Natural killer cell treated with Interleukin-12 subunit alpha and Interleukin-12 subunit beta and Interleukin-15 and Interleukin-18, amount 100 ng/mL, for 72 hours (primary cell): ENCODE measurements at places on chromosomes 3 and 15. TPM values are rescaled to one million over a fixed set of nuclear protein-coding genes. Genes with fewer than 3 reads are reported as not detected.
A peak's percentile ranks its signal among the peaks of the same experiment; 100 is the strongest.

DGKG gene
- 7.5 TPM for total RNA-seq

- DNase-seq: no peak
Measured at GRCh38 chr3:123126031-123126430, 59.2 kb downstream of the PDIA5 start.

- DNase-seq: no peak
Measured at GRCh38 chr15:99564221-99565048, 1.3 kb upstream of the MEF2A start.

DNA sequence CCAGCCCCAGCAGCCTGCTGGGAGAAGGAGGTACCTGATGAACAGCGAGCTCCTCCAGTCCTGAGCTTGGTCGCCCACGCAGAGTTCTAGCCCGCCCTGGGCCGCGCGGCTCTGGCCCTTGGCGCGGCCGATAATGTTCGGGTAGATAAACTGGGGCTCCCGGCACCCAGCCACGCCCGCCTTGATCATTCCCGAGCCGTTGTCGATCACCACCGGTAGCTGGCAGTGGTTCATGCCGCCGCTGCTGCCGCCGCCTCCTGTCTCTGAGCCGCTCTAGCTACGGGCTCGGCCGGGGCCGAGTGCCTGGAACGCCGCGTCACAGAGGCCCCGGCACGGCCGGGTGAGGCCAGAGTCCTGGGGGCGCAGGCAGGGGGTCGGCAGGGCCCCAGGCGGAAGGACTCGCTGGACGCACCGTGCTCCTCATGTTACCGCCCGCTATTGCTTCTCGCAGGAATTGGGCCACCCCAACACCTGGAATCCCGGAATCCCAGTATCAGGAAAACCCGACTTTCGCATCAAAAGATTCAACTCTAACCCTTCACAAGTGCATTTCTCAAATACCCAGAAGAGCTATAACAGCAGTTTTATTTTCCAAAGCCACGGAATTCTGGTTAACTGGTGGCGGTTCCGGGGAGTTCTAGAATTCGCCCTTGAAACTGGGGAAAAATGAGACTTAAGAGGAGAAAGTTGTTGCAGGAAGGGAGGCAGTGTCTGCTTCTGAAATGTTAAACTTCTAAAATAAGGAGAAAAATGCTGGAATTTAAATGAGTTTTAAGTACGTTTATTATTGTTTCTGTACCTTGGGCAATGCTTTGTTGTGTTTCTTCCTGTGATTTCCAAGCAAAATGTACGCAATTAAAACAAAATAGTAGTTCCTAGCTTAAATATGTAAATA, at the start of gene ACTRT3:
Gene ACTRT3, minus strand, starts transcription at position 275 of the 895 bp plus-strand sequence. Its CDS starts 41 bp downstream, at position 234.
- DNase-seq: peak; percentile 70

CCR1 gene
- 92.2 TPM for total RNA-seq

GRCh38 chr15:62832231-62832630, 210.3 kb upstream of the TPM1 start:
- no peak for DNase-seq

ADIPOQ gene
- total RNA-seq: not detected

FAM107A gene
- not detected for total RNA-seq

IL17RE gene
- total RNA-seq: 1.9 TPM

- DNase-seq: no peak
Measured at GRCh38 chr3:163890661-163891060, 1187.6 kb downstream of the SI start.

DNA sequence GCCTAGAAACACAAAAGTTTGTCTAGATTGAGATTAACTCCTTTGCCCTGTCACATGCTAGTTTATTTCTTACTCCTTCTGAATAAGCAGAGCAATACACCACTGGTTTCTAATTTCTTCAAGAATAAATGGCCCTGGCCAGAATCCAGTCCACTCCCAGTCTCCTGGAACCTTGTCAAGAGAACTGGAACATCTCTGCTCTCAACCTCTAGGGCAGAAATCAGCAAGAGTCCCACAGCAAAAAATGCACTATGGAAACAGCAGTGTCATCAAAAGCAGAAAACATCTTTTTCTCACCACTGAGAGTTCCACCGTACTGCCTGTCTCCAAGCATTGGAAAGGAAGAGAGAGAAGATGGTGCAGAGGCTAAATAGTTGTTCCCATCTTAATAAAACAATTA, 35.9 kb upstream of the PPP2R3A start:
- no peak for DNase-seq

DNA sequence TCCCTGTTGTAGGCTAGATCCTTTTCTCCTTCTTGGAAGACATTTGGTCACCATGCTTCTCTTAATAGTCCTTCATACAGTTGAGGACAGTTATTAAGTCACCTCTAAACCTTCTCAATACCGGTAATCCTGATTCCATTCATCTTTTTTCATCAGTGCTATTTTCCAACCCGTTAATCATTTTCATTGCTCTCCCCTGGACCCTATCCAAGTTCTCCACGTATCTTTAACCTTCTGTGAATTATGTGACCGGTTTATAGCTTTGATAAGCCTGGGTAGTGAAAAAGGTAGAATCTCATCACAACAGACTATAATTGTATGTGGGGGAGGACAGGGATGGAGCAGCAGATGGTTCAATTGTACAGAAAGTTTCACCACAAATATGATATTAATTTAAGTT, 168.5 kb downstream of the MECOM start:
- DNase-seq: no peak

UROC1 gene
- total RNA-seq: not detected

DNA sequence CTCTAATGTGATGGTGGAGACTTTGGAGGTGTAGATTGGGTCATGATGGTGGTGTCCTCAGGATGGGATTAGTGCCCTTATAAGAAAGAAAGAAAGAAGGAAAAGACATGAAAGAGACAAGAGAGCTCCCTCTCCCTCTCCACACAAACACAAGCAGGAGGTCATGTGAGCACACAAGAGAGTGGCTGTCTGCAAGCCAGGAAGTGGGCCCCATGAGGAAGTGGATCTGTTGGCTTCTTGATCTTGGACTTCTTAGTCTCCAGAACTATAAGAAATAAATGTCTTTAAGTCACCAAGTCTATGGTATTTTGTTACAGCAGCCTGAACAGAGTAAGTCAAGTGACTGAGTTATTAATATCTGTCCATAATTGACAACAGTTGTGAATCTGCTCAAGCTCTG, 17.1 kb downstream of the IQCB1 start:
- DNase-seq: no peak

DNA sequence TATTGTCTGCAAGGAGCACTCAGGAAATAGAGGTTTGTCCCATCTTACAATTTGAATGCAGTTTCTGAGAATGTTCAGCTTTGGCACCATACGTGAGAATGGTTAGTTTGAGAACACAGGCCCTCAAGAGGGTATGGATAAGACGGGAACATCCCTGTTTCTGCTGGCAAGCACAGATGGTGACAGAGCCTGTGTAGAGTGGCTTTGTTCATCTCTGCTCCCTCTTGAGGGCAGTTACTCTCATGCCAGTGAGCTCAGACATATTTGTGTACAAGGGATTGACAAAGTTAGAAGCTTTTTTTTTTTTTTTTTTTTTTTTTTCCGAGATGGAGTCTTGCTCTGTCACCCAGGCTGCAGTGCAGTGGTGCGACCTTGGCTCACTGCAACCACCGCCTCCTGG, 71.5 kb upstream of the FILIP1L start:
- DNase-seq: no peak

LRRC2 gene
- not detected for total RNA-seq

GRCh38 chr3:197023998-197024651, 5.5 kb downstream of the MELTF start:
- DNase-seq: no peak

ALDH1A2 gene
- total RNA-seq: not detected

- DNase-seq: no peak
Measured at GRCh38 chr3:12229896-12230295, 59.0 kb upstream of the PPARG start.
